ENCODE measurements at places on chromosomes 13 and 19.

- DNase-seq = no peak
Observed at GRCh38 chr13:101703838-101704237, 251.4 kb downstream of the ITGBL1 start.

GRCh38 chr19:38513762-38514167 lies 80.3 kb downstream of the RYR1 start:
- DNase-seq = no peak

DNA sequence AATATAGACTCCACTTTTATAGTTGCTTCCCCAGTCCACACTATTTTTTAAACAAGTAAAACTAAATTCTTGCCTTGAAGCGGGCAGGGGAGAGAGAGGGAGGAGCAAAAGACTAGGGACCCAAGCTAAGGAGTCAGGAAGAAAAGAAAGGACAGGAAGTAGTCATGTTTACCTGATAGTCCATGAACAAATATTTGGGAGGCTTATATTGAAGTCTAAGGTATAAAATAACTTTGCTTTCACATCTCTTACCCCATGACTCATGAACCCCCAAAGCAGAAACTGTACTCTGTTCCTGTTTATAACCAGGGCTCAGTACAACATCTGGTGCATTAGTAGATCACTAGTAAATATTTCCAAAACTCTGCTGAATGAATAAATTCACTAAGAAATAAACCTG lies 67.3 kb downstream of the ZAR1L start:
- DNase-seq = no peak

GRCh38 chr19:35206379-35206778 lies 22.2 kb downstream of the FAM187B start:
- DNase-seq = no peak

DNA sequence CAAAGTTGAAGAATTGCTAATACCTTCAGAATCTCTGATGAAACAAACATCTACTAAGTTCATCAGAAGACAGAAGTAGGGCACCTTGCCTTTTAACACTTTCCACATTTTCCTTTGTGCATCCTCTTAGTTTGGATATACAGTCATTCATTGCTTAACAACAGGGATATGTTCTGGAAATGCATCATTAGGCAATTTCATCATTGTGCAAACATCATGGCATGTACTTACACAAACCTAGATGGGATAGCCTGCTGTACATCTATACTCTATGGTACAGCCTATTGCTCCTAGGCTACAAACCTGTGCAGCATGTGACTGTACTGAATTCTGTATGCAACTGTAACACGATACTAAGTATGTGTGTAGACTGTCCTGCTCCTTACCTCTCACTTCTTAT lies 169.8 kb downstream of the SUCLA2 start:
- DNase-seq = no peak

DNA sequence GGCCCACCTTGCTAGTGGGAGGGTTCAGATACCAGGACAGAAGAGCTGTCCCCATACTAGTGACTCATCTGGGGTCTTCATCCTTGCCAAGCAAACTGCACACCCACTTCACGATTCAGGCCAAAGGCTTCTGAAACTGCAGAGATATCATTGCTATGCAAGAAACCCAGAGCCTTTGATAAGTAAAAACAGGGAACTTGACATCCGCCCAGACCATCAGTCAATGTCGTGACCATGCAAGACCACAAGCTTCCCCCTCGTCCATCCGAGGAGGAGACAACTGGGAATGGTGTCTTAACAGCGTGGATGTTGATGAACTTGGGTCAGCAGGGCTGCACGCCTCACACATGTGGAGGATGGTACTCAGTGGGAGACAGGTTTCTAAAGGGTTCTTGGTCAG lies 58.0 kb downstream of the ABCC4 start:
- DNase-seq = no peak

DNA sequence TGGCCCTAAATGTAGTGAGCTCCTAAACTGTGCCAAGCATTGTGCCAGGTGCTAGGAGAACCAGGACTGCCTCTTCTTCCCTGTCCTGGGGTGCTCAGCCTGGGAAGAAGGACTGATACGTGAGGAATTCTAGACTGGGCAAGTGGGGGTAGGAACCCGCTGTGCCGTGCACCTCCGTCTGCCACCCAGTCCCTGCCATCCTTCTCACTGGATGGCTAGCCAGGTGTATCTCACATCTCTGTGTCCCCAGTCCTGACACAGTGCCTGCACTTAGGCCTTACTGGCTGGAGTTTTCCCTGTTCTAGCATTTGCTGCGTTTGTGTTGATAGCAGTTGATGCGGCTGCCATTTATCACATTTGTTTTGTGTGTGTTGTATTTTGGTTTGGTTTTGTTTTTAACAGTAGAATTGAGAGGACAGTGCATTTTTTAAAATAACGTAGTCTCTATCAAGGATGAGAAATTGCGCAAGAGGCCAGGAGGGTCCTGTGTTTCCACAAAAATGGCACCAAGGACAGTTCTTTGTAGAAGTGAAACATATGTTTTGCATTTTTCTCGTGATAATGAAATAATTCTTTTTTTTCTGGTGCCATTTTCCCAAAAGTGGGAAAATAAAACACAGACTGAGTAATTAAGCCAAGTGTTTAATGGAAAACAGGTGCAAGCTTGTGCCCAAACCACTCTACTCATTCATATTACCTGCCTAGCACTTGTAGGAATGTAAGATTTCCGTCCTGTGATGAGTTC lies 4.7 kb upstream of the GPR183 start:
- no peak for DNase-seq

DNA sequence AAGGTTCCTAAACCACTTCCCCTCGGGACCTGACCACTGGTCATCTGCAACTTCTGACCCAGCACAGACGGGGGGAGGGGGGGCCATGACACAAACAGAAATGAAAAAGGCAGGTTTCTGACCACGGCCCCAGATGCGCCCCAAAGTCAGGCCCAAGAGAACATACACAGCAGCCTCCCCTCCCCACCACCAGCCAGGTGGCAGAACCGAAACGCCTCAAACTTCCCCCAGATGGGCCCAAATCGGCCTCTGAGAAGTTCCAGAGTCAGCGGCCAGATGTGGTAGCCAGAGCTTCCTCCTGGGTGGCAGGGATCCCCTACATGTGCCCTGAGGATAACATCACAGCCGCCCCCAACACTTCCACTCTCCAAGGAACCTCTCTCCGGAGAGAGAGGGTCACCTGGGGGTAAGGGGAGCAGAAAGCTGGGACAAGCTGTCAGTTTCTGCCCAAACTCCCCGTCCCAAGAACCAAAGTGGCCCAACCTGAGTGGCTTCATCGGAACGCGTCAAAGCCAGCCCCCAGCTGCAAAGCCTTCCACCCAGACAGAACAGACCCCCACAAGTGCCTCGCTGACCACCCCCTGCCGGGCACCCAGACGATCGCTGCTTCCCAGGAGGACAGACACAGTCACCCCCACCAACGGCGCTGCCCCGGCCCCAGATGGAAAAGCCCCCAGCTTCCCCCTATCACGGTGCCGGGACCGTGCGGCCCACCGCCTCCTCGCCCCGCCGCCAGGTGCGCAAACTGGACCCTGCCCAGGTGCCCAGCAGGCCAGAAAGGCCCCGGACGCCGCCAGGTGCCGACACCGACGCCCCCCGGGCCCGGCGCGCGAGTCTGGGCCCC lies 800 bp downstream of the ELL start:
- no peak for DNase-seq

- DNase-seq = peak; percentile 15
Observed at GRCh38 chr19:1276628-1277022, 1.3 kb downstream of the FAM174C start.

DNA sequence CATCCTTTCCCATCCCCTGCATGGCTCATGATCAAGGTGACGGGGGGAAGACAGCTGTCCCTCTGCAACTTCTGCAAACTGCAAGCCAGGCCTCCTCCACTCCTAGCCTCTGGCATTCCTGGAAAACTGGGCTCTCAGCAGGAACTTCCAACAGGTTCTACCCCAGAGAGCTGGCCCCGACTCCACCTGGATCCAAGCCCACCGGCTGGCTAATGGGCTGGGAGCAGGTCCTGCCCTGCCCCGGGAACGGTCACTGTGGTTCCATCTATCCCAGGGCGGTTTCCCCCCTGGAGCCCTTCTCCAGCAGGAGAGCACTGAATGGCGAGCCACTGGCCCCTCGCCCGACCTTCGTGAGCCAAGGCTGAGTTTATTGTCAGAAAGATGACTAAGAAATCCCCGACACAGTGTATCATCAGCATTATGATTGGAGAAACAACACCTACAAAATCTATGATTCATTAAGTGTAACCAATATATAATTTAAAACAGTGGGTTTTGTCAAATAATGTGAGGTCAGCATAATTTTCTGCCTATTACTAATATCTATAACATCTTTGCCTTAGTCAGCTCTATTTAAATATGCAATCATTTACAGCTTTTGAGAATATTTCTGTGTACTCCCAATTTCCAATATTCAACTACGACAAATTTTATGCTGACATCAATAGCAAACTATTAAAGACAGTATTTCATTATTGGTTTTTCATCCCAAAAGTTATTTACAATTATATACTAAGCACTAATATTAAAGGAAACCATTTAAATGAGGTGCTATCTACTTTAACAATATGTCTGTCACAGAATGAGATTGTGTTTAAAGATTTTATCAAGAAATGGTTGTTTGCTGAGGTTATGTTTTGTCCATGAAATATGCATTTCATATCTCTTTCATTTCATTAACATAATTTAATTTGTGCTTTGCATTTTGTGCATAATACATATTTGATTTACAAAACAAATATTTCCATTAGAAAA lies 133.0 kb downstream of the URI1 start:
- DNase-seq = no peak

DNA sequence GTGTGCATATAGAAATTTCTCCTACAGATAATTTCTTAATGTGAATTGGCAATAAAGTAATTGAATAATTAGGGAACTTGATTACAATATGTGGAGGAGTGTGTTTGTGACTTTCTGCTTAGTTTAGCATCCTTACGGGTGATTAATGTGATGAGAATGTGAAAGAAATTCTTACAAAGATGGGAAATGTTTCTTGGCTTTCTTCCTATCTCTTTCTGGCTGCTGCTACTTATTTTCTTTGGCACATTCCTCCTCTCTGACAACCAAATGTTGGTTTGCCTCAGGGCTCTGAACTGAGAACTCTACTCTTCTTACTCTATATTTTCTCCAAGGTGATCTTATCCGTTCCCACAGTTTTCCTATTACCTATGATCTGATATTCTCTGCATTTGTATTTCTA lies 300.1 kb downstream of the TBC1D4 start:
- DNase-seq = no peak
